ENCODE measurements at places on chromosomes 2 and 18.

GRCh38 chr2:197152451-197153228 lies 157.9 kb downstream of the ANKRD44 start:
- no peak for DNase-seq

DNA sequence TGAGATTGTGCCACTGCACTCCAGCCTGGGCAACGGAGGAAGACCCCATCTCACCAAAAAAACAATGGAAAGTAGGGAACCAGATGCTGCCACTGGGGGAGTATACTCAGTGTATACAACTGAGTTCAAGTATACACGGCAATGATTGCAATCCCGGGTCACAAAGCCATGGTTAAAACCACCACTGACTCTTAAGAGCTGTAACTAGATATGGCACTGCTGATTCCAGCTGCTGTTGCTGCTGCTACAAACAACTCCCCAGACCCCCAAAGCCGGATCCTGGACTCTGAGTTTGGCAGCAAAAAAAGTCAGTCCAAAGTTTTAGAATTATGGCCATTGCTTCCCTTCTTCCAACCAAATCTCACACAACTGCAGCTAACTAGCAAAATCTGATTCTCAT lies 43.7 kb upstream of the COX7A2L start:
- DNase-seq = no peak

- DNase-seq = no peak
Observed at GRCh38 chr2:113232740-113233139, 46.0 kb downstream of the PAX8 start.

DNA sequence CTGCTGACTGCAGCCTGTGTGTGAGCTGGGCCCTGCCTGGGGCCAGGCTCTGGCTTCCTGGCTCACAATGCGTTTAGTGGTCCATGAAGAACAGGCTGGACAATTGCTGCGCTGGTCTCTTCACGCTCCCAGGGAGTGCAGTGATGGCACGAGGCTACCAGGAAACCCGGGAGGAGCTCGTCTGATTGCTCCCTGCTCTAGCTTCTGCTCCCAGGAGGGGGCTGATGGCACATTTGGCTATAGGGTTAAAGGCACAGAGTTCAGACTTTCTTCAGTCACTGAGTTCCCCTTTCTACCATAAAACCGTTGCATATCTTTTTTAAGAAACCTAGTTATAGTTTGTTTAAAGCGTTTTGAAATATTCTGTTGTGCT lies 60.1 kb downstream of the KCNF1 start:
- no peak for DNase-seq

GRCh38 chr2:204436230-204436629 lies 109.0 kb upstream of the PARD3B start:
- DNase-seq = no peak

- DNase-seq = no peak
Observed at GRCh38 chr2:154623819-154624218, 74.7 kb upstream of the KCNJ3 start.

- no peak for DNase-seq
Observed at GRCh38 chr2:237258615-237259014, 155.3 kb downstream of the COL6A3 start.

DNA sequence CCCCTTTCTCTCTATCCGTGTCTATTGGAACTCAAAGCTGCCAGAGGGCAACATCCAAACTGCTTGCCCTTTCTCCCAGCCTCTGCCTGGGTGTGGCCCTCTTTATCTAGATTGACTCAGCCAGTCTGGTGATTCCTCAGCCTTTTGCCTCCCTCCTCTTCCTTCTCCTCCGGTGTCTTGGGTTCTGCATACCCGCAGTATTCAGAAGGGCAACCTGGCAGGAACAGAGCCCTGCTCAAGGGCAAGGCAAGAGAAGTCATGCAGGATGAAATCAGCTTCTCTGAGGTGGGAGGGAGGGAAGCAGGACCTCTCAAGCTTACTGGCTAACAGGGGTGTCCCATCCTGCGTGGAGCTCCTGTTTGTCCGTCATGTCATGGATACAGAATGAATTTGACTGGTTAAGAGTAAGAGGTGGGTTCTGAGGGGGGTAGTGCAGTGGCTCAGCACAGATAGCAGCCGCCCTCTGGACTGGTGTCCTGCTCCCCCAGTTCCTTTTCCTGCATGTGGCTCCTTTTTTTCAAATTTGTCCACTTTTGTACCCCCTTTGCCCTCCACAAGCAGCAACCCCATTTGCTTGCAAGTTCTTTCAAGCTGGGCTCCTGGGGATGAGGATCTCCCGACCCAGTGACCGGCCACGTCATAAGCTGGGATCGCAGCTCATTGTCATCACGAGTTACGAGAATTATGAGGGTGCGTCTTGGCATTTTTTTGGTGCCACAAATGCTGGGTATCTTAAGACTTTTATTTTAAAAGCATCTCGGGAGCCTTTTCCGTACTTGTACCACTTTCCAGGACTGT lies 154.1 kb downstream of the FHOD3 start:
- no peak for DNase-seq

- no peak for DNase-seq
Observed at GRCh38 chr18:57869221-57869620, 66.1 kb upstream of the ATP8B1 start.

DNA sequence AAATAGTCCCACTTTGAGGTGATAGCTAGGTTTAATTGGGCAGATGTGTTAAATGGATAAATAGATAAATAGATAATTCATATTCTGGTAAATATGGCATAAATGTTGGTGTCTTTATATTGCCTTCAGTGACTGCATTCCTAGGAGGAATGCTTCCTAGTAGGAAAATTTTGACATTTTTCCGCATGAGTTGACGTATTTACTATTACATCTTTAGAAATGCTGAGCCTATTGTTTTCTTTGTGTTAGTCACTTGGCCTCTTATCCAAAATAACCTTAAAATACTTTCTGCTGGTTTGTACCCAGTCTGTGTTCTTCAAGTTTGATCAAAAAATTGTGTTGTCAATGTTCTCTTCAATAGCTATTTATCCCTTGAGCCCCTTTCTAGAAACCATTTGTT lies 495.6 kb upstream of the ZEB2 start:
- DNase-seq = no peak

DNA sequence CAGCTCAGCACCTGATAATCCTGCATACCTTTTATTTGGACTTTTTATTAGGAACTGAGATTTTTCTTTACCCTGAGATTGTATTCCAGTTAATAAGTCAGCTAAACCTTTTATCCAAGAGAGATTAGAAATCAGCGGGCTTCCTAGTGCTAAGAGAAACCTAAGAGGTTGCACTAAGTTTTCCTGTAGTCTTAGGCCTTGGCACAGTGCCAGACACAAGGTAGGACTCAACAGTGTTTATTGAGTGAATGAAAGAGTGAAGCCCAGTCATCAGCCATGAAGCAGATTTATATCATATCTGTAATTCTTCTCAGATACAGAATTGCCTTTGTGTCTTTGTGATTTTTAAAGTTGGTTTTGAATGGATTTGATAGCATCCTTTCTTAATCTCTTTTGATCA lies 13.6 kb downstream of the OTX1 start:
- DNase-seq = no peak

- no peak for DNase-seq
Observed at GRCh38 chr2:9137379-9138150, 69.0 kb upstream of the ASAP2 start.

GRCh38 chr2:232231554-232231953 lies 147.0 kb upstream of the ALPP start:
- no peak for DNase-seq

DNA sequence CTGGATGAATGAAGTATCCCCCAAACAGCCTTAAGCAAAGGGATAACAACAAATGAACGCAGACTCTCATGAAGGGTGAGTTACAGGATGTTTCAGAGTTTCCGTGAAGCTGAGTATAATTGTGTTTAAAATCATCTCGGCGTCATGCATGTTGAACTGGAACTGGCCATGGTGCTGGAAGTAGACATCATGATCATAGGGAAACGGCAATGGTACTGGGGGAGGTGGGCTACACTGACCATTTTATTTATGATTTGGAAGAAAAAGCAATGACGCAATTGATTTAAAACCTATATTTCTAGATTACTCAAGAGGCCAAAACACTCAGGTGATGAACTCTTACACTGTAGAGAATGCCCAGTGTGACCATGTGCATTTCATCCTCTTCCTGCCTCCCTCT lies 387.9 kb upstream of the MYT1L start:
- DNase-seq = no peak

DNA sequence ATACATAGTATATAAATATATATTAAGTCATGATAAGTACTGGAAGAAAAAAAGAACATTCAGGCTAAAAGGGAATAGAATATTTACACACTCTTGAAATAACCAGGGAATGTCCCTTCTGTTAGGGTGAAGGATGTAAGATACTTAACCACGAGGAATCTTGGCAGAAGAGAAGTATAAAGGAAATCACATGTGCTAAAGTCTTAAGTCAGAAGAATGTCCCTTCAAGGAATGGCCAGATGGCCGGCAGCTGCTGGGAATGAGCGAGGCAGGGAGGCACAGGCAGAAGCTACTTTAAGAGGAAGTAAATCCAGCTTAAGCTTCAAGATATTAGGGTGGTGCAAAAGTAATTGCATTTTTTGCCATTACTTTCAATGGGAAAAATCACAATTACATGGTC lies 5.5 kb downstream of the CCDC102B start:
- no peak for DNase-seq

DNA sequence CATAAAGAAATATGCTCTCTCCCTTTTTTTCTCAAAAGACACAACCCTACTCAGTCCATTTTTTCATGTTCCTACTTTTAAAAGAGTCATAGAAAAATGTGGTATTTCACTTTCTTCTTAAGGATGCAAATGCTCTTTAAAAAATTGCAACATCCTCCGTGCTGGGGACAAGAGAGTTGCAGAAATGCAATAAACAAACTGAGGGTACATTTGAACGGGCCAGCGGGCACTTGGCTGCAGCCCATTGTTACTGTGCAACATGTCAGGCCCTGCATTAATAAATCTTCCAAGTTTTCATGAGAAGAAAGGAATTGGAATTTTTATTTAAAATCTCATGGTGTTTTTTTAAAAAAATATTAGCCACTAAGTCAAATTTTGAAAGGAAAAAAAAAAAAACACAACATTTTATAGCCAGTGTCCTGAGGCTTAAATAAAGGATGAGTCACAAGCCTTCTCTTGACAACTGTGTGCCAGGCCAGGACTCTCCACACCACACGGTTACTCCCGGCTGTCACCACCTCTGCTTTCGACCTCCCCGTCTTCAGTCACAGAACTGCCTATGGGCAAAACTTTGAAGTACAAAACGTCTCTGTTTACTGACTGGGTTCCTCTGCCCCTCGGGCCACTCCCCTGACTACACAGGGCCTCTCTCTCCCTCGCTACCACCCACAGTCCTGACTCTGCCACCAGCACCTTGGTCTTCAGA lies 57.5 kb upstream of the MFF start:
- DNase-seq = no peak

DNA sequence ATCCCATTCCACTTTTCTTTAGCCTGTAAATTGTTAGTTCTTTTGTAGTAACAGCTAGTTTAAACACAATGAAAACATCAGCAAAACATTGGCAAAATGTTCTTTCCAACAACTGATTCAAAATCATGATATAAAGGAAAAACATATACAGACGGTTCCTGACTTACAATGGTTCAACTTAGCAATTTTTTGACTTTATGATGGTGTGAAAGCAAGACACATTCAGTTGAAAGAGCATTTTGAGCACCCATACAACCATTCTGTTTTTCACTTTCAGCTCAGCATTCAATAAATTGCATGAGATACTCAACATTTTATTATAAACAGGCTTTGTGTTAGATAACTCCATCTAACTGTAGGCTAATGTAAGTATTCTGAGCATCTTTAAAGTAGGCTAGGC lies 185.1 kb downstream of the NOL4 start:
- DNase-seq = no peak

- no peak for DNase-seq
Observed at GRCh38 chr18:48037481-48038271, 107.2 kb upstream of the SMAD2 start.

- no peak for DNase-seq
Observed at GRCh38 chr2:28521663-28522062, 25.8 kb downstream of the PLB1 start.

DNA sequence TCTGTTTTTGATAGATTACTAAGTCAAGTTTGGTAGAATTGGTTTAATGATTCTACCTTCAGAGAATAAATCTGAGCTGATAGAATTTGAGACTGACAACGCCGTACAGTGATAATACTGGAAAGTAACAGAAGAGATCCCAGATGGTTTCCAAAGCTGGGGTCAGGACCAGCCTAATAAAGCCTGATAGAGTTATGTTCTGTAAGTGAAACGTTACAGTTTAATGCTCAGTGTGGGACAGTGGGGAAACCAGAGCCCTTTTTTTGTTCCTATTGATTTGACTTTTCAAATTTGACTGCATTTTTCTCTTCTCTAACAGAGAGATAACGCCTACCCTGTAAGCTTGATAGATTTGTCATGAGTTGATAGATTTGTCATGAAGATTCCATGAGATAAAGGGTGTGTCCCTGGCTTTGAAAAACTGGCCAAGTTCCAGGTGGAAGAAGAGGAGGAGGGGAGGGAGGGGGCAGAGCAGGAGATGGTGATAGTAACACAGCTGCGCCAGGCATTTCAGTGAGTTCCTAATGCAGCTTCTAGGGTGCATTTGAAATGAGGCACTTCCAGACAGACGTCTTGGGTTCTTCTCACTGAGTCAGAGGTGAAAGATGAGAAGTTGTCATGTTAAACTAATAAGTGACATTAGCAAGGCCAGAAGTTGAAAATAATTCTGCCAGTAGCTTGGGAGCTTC lies 65.1 kb downstream of the CERS6 start:
- DNase-seq = no peak

DNA sequence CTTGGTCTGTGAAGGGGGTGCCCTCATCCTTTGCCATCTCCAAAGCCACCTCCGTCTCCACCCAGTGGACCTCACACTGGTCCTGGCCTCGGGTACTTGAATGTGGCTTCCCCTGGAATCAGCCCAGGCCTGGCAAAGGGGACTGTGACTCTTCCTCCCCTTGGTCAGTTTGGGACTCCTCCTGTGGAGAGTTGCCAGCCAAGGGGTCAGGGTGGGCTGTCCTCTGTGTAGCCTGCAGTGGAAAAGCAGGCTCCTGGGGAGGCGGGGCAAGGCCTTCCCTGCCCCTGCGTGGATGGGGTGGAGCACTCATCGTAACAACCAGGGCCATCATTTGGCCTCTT lies 59.8 kb downstream of the INHBB start:
- DNase-seq = no peak

- no peak for DNase-seq
Observed at GRCh38 chr2:60796573-60797509, 40.8 kb downstream of the PAPOLG start.

- DNase-seq = no peak
Observed at GRCh38 chr18:45764000-45764686, 40.2 kb downstream of the SLC14A1 start.

DNA sequence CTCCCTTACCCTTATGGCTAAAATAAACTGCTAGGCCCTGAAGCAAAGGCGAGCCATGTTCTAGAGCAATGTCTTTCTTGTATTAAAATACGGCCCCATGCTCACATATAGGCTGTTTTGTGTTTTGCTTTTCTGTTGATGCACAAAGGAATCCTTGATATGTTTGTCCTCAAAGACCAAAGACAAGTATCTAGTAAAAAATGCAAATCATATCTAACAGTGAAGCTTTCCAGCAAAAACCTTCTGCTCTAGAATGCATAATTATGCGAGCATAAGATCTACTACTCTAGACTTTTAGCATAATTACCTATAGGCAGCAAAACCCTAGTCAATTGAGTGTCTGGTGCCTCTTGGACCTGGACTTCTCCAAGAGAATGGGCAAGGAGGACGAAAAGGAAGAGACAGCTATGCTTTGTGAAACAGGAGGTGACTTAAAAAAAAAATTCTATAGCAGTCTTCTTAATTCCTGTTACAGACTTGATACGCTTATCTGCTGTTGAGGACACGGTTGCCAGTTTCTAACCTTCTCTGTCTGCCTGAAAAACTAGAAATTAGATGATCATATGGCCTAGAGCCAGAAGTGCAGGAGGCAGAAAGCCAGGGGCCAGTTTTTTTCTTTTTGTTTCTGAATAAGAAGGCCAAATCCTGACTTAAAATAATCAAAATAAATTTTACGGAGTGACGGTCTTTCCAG lies 1.5 kb upstream of the AMMECR1L start:
- DNase-seq = no peak

Data from activated CD8-positive, alpha-beta memory T cell treated with anti-CD3 and anti-CD28 coated beads for 1 hour (primary cell).